ENCODE measurements at places on chromosomes 2 and 18. TPM values are rescaled to one million over a fixed set of nuclear protein-coding genes. Genes with fewer than 3 reads are reported as not detected.

- DNase-seq: no peak
Observed at GRCh38 chr18:61995618-61996017, 102.8 kb upstream of the RNF152 start.

GRCh38 chr2:3099145-3099859 is 278.3 kb downstream of the EIPR1 start:
- DNase-seq: no peak

GRCh38 chr2:189150033-189150432 is 29.5 kb downstream of the COL5A2 start:
- no peak for DNase-seq

DNA sequence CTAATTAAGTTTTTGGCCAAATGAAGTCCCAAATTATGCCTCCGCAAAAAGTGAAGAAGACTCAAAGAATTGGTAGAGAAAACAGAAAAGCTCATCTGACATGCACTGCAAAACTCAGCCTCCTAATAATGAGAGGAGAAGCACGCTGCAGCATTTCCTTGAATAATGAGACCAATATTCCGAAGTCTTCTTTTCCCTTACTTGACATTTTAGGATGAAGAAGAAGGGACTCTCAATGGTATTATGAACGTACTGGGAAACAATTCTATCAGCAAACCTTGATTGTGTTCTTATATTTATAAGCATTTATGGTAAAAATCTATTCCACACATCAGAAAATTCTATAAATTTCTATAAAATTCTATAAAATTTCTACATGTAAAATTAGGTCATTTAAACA is 733.9 kb upstream of the ACVR2A start:
- DNase-seq: no peak

GRCh38 chr2:29787473-29788465 is 133.6 kb downstream of the ALK start:
- no peak for DNase-seq

FOXI3 gene
- not detected for total RNA-seq

GRCh38 chr2:55111570-55112228 is 61.4 kb upstream of the RTN4 start:
- peak; percentile 92 for DNase-seq

GRCh38 chr18:35693829-35694228 is 112.3 kb downstream of the GALNT1 start:
- no peak for DNase-seq

GRCh38 chr2:234289834-234290590 is 206.9 kb downstream of the ARL4C start:
- DNase-seq: no peak

- no peak for DNase-seq
Observed at GRCh38 chr2:101802329-101802728, 104.8 kb downstream of the MAP4K4 start.

- no peak for DNase-seq
Observed at GRCh38 chr18:76264876-76265250, 230.2 kb downstream of the ZNF516 start.

GRCh38 chr2:96092951-96093350 is 23.4 kb downstream of the ADRA2B start:
- DNase-seq: peak; percentile 57

DNA sequence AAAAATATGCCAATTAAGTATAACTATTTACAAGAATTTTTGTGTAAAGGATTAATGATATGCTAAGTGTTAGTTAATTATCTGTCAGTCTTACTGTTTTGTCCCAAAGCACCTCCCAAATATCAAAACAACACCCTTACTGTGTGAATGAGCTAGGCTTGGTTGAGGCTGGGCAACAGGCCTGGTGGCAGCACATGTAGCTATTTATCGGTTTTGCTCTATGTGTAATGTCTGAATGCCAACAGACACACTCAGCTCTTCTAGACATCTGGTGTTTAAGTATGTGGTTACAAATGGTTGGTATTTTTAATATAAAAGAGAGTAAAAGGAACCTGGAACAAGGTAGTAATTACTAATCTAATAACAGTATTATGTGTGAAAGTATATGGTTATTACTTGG is 175.3 kb downstream of the RAB3GAP1 start:
- DNase-seq: no peak

GRCh38 chr2:187310701-187311100 is 137.4 kb downstream of the CALCRL start:
- no peak for DNase-seq

GRCh38 chr2:157125685-157126084 is 131.8 kb upstream of the GALNT5 start:
- no peak for DNase-seq

- DNase-seq: no peak
Observed at GRCh38 chr2:235463893-235464292, 29.9 kb upstream of the AGAP1 start.
